Kidney epithelial cell (primary cell): ENCODE measurements at places on chromosomes 7 and 10.
A peak's percentile ranks its signal among the peaks of the same experiment; 100 is the strongest.

GRCh38 chr10:46233181-46233580 lies 53.6 kb upstream of the ANTXRL start:
- DNase-seq: no peak

DNA sequence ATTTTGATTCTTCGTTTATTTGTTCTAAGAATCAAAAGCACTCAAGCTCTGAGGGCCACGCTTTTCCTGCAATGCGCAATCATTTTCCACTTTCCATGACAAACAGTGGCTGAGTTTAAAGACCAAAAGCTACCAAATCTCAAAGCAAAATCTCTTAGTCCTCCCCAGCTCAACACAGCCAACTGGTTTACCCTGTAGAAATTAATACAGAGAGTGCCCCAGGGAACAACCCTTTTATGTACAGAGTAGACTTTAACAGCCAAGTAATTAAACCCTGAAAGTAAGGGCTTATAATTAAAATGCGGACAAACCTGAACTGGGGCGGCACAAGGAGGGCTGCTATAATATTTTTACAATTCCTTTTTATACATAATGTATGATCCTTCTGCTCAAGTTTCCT lies 53.2 kb downstream of the FAM53B start:
- DNase-seq: no peak

DNA sequence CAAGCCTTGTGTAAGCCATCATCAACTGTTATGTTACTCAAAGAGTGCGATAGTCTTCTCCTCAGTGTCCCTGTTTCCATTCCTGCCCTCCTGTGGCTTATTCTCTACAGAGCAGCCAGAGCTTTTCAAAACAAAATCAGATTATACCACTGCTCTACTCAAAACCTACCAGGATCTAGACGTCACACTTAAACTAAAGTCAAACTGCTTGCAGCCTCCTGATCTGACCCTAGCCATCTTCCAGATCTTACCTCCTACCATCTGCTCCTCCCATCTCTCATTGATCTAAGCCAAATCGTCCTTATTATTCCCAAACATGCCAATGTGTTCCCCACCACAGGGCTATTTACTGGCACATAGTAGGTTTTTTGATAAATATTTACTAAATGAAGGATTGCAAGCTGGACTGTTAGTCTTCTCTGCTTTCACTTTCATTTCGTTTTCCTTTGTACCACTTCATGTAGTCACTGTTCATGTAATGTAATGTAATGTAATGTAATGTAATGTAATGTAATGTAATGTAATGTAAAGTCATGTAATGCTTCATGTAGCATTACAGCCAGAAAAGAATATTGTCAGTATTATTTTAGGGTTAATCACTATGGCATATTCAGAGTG lies 116.1 kb downstream of the GPR37 start:
- DNase-seq: no peak

- DNase-seq: no peak
These were observed 38.6 kb downstream of the RSBN1L start for GRCh38 chr7:77734659-77735421.

- no peak for DNase-seq
These were observed 137.5 kb upstream of the PRPS1L1 start for GRCh38 chr7:18165166-18165565.

- DNase-seq: no peak
These were observed 127.6 kb upstream of the NANOS1 start for GRCh38 chr10:118901906-118902305.

DNA sequence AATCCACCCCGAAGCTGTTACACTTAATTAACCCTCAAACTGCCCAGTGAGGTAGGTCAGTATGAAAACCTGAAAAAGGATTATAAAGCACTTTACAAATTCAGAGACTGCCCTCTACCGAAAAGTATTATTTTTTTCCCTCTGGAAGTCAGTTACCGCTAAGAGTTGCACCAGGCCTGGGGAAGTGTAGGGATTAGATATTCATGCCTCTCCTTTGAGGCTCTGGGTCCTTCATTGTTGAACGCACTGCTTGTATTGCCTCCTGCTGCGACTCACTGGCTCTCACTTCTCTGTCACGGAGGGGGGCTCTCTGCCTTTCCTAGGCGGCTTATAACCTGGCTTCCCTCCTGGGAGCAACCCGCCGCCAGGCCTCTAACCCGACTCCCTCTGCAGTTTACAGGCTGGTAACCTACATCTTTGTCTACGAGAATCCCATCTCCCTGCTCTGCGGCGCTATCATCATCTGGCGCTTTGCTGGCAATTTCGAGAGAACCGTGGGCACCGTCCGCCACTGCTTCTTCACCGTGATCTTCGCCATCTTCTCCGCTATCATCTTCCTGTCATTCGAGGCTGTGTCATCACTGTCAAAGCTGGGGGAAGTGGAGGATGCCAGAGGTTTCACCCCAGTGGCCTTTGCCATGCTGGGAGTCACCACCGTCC lies 2.7 kb downstream of the RHBDD2 start:
- DNase-seq: no peak

DNA sequence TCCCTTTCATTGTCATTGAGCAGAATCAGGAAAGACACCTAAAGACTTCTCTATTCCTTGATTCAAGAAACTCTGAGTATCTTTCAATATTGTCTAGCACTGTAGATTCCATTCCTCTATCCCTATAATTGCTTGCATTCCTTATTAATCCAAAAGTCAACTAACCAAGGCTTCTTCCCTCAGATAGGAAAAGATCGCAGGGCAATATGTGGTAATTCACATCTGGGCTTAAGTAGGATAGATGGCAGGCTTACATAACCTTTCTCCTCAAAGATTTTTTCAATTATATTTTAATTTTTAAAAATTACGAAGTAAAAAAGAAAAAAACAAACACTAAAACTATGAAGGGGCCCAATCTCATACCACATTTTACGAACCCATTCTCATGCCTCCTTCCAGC lies 7.1 kb upstream of the ARHGAP21 start:
- no peak for DNase-seq

DNA sequence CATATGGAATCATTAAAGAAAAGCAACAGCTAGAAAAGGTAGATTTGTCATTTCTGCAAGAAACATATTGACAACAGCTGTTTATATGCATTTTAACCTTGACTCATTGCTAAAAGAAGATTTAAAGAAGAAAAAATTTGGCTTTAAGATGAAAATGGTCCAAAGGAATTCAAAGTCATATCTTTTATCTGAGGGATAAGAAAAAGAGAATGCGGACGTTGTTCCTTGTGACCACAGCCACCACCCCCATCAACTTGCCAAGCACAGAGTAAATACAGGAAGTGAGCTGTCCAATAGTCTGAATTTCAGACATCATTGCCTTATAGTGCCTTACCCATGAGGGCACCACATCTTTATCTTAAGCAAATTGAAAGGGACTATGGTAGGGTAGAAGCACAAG lies 7.3 kb upstream of the CRPPA start:
- DNase-seq: no peak

GRCh38 chr10:77643795-77644468 lies 6.3 kb upstream of the KCNMA1 start:
- no peak for DNase-seq

DNA sequence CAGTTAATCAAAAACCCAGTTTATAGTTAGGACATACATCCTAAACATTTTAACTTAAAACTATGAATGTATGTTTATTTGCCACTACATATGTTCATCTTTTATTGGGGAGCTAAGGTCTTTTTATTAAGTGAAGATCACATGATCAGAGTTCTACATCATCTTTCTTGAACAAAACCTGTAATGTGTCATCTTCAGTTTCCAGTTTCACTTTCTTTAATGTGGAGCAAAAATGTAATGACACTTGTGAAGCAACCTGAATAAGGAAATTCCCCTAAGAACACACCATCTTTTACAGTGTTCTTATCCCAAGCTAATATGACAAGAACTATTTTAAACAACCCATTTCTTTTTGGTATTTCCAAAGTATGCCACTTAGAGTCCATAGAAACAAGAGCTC lies 166.7 kb upstream of the BET1 start:
- DNase-seq: no peak

GRCh38 chr7:3206771-3207191 lies 94.3 kb upstream of the SDK1 start:
- DNase-seq: no peak

GRCh38 chr7:95262875-95263274 lies 61.5 kb downstream of the PON1 start:
- DNase-seq: no peak

DNA sequence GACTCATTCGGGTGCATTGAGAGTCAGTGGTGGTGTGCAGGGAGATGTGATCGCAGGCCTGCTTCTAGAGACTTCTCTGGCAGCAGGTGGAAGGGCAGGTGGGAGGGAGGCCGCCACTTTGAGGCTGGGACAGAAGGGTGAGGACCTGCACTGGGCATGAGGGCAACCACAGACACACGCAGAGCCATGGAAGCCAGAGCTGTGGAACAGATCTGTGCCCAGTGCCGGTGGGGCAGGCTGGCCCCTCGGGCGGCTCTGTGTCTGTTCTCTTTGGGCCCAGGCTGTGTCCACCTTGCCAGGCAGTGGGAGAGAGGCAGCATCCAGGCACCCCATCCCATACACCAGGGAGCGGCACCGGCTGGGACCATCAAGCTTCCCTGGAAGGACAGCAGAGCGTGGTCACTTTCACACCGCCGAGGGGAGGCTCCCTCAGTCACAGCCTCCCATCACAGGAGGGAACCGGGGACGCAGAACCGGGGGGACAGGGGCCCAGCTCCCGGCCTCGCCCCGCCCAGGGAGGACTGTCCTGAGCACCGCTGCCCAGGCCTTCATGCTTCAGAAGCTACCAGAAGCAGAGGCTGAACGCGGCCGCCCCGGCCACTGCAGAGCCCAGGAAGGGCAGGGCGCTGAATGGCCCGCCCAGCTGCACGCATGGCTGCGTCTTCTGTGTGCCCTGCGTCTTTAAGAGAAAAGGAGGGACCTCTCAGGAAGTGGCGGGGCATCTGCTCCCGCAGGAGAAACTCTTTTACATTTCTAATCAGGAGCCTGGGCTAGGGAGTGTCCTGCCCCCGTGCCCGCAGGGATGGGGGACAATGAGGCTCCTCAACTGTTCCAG lies 32.1 kb downstream of the EN2 start:
- no peak for DNase-seq

DNA sequence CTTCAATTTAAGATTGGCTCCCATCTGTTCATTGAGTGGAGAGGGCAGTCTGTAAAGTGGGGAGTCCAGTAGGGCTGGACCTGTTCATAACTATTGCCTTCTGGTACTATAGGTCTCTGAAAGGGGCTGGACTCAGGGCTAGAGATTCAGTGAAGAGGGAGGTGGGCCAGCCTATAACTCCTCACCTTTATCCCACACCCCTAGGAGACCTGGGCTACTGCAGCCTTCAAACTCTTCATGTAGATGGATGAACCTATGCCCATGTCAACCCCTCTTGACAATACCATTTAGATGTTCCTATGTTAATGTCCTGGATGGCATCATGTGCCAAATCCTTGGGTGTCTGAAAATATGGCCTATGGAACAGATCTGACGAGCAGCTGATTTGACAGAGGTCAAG lies 22.0 kb downstream of the MBL2 start:
- no peak for DNase-seq

GRCh38 chr10:71213761-71214440 lies 1.5 kb downstream of the UNC5B start:
- no peak for DNase-seq

DNA sequence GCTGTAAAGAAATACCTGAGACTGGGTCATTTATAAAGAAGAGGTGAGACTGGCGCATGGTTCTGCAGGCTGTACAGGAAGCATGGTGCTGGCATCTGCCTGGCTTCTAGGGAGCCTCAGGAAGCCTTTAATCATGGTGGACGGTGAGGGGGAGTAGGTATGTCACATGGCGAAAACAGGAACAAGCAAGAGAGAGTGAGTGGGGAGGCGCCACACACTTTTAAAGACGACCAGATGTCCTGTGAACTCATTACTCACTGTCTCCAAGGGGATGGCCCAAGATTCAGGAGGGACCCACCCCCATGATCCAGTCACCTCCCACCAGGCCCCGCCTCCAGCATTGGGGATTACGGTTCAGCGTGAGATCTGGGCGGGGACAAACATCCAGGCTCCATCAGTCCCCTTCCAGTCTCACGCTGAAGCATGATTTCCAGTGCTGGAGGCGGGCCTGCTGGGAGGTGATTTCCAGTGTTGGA lies 3.2 kb downstream of the ZNF316 start:
- DNase-seq: no peak

GRCh38 chr10:87546971-87547413 lies 42.3 kb downstream of the MINPP1 start:
- no peak for DNase-seq

DNA sequence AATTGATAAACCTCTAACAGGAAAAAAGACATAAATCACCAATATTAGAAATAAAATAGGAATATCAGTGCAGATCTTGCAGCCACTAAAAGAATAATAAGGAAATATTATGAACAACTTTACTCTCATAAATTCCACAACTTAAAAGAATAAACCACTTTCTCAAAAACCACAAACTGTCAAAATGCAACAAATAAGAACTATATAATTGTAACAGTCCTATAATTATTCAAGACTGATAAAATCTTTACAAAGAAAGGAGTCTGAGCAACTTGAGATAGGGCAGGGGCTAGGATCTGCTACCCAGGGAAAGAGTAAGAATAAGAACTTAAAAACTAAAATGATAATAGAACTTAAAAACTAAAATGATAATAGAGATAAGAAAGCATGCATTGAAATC lies 169.5 kb upstream of the GDF10 start:
- DNase-seq: no peak

- no peak for DNase-seq
These were observed 93.1 kb downstream of the COBL start for GRCh38 chr7:51223505-51223904.

- peak; percentile 71 for DNase-seq
These were observed 11.2 kb downstream of the BTBD16 start for GRCh38 chr10:122282253-122282671.

DNA sequence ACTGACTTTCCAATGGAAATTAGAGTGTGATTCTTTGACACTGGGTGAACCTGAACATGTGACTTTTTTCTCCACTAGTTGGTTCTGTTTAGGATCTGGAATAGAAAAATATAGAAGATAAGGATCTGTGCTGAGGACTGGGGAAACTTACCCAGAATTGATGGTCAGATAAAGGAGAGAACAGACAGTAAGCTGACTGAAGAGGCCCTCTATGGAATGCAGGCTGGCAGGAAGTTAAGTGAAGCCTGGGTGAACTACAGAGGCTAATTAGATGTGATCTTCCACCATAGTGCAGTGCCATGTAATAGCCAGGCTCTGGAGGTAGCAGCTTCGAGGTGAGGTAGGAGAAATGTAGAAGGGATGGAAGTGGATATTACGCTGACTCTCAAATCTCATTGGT lies 455.3 kb downstream of the PLXDC2 start:
- no peak for DNase-seq

GRCh38 chr7:98249106-98249505 lies 2.9 kb downstream of the TECPR1 start:
- no peak for DNase-seq

DNA sequence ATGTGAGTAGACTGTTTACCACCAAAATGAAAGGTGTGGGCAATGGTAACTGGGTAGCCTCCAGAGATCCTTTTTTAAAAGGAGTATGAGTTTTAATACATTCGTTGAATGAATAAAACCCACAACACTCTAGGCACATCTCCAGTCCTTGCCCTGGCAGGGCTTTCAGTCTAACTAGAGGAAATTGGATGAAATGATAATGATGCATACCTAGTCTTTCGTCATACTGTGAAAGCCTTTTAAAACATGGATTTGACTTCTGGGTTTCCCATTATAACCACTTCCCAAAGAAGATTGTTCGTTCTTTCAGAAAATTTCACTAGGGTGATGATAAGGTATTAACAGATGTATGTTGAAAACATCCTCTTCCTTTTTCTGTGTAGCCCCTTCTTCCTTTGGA lies 110.8 kb downstream of the REEP3 start:
- no peak for DNase-seq
